ENCODE measurements at places on chromosomes 2 and 18.

DNA sequence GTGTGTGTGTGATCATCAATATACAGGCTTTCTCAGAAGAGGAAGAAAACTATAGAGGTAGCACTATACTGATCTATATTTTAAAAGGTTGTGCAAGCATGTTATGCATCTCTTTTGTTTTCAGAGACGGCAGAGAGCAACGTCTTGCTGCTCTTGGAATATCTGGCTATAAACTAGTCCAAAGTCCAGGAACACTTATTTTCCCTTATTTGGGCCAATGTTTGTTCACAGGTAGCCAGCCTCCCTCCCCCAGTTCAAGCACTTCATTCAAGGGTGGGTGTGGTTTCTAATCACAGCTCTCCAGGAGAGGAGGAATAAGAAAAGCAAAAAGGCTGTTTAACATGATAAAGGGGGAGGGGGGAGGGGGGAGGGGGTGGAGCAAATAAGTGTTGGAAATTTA is 4.2 kb downstream of the FZD5 start:
- no peak for DNase-seq

DNA sequence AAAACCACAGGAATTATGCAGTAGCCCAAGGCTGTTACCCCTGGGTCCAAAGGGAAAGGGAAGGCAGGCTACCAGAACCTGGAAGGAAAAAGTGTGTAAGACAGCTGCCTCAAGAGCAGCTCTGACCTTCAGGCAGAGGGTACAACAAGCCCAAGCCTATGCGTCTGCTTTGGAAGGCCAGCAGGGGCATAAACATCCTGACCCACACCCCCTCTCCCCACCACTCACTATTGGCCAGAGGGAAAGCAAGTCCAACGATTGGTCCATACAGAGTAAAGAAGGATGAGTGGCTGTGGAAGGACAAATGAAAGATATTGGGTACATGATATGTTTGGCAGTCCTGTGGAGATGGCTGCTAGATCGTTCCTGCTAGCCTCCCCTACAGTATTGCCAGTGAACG is 227.6 kb upstream of the HNRNPA3 start:
- DNase-seq: no peak

DNA sequence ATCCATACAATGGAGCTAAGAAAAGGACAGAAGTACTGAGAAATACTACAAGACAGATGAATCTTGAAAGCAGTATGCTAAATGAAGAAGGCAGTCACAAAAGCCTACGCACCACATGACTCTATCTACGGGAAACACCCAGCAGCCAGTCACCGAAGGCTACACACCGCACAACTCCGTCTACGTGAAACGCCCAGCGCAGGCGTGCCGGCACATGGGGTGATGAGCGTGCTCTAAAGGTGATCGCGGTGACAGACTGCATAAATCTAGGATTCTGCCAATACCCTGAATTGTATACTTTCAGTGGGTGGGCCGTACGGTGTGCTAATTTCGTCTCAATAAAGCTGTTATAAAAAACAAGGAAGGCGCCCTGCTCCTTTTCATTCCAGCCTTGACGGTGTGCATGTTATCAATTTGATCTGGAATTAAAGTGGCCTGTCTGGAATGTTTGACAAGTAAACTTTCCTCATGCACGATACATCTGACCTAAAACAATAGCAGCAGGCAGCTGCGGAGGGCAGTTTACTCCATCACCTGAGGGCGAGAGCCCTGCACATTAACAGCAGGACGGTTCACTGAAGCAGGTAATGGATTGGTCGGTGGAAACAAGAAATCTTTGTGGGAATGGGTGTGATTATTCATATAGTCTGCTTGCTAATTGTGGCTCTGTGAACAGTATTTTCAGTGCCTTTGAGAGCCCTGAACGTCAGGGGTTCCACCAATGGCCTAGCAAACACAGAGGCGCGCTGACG is 86.2 kb upstream of the SALL3 start:
- no peak for DNase-seq

DNA sequence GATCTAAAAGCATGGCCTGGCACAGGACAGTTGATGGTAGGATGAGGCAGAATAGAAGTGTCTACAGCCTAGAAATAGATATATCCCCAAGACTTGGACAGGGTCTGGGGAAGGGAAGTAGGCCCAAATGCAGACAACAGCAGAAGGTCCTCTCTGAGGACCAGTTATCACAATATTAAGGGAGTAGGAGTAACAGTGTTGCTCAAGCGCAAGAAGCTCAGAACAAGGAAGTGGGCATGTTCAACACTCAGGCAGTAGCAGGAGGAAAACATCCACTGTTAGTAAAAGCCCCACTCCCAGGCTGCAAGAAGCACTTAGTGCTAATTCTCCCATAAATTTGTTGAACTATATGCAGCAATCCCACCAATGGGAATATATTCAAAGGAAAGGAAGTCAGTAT is 314.7 kb downstream of the METTL4 start:
- no peak for DNase-seq

DNA sequence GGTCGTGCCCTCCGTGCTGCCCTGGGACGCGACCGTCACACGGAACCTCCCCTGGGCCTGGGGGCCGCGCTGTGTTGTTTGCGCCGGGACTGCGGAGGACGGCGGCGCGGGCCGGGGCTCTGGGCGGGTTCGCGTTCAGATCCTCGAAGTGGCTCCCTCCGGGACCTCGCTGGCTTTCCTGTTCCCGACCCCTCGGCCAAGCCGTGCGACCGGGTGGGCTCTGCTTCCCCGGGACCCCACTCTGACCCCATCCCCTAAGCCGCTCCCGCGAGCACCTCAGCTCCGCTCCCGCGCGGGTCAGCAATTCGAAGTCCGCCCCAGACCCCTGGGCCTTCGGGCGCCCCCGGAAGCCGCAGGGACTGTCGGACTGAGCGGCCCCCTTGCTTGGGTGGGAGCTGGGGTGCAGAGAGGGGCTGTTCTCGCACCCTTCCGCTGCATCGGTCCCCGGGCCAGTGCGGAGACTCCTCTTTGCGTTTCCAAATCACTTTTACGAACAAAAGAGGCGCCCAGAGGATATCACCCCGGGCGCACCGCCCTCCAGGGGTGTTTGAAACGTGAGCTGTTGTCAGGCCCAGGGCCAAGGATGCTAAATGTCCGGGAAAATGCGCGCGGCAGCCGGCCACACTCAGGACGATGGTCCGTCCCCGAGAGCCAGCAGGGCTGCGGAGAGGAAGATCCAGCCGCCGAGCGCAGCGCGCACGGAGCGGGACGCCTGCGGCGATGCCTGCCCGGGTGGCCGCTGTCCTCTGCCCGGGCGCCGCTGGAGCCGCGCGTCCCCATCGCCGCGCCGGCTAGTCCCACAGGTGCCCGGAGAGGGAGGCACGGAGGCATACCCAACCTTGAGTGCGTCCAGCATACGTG is 73.5 kb downstream of the ZCCHC2 start:
- no peak for DNase-seq

GRCh38 chr18:67805261-67805660 is 288.7 kb upstream of the DSEL start:
- no peak for DNase-seq

DNA sequence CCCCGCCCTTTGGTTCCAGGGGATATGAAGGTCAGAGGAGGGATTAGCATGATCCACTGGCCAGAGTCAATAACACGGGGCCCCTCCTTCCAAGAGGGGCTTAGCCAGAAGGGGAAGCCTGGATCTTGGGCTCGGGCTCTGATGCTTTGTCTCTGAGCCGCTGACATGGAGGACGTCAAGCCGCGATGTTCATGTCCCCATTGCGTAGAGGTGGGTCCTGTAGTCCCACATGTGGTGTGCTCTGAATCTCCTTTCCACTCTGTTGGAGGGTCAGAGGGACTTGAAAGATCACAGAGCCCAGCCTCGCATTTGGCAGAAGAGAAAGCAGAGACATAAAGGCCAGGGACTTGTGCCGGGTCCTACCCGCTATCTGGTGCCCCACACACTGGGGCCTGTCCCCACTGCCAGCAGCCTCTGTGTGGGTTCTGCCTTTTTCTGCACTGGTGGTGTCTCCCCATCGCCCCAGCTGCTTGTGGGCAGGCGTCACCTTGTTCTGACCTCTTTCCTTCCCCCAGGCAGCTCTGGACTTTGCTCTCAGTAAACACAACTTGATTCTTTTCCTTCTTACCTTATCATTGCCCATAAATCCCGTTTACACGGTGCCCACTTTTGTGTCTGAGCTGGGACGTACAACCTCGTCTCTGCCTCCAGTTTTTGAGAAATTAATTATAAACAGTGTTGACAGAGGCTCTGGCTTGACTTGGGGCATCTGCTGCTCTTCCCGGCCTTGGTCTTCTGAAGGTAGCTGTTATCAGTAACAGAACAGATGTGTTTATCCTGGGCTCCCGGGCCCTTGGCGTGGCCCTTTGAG is 48.8 kb downstream of the SH3BP4 start:
- no peak for DNase-seq

GRCh38 chr2:160909781-160910242 is 250.4 kb upstream of the TANK start:
- no peak for DNase-seq

- no peak for DNase-seq
Measured at GRCh38 chr2:112480530-112481049, 1.4 kb upstream of the TTL start.

GRCh38 chr2:147026664-147027295 is 818.0 kb upstream of the ACVR2A start:
- DNase-seq: no peak

GRCh38 chr18:70411876-70412435 is 123.1 kb downstream of the SOCS6 start:
- DNase-seq: no peak

DNA sequence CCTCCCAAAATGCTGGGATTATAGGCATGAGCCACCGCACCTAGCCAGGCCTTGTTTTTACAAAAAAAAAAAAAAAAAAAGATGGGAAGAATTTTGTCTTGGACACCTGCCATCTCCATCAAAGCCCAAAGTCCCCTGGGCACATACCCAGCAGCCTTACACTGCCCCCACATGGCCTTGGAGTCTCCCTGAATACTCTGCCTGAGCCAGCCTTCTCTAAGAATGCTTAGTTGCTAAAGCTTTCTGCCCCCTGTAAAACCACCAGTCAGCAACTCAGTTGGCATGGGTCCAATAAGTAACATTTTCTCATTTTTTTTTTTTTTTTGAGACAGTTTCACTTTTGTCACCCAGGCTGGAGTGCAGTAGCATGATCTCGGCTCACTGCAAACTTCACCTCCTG is 40.6 kb downstream of the SPC25 start:
- no peak for DNase-seq

GRCh38 chr2:223538920-223539440 is 63.2 kb downstream of the SCG2 start:
- no peak for DNase-seq

DNA sequence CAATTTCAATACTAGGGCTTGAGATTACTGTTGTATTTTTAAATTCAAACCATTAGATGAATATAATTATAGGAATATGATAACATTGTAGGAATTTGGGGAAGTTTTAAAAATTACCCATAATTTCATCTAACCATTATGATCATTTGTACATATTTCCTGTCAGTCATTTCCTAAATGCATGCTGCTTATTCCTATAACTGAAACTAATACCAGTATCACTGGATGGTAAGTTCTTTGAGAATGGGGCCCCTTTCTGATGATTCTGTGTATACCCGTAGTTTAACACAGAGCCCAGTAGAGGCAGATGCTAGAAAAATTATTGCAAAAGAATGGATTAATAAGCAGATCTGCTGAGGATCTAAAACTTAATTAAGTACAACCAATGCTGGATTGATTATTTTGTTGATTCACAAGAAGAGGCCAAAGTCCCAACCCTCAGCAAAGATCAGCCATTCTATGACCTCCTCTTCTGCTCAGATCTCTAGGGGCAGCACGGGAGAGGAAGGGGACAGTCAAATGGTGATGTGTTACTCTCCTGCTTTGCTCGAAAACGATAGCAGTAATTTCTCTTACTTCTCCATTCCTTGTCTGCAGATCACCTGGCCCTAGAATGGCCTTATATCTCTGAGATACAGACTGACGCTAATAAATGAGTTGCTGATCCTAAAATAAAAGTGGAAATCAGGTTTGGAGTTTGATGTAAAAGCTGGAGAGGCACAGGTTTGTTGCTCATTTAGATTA is 69.5 kb upstream of the PELI1 start:
- no peak for DNase-seq

- no peak for DNase-seq
Measured at GRCh38 chr2:2586068-2586776, 255.1 kb upstream of the MYT1L start.

- DNase-seq: no peak
Measured at GRCh38 chr2:127087791-127088495, 19.0 kb downstream of the BIN1 start.

GRCh38 chr2:23423873-23424680 is 39.1 kb downstream of the KLHL29 start:
- no peak for DNase-seq

- DNase-seq: no peak
Measured at GRCh38 chr2:174259981-174260380, 11.6 kb upstream of the OLA1 start.

- DNase-seq: no peak
Measured at GRCh38 chr2:111701266-111701665, 182.7 kb downstream of the ANAPC1 start.

- no peak for DNase-seq
Measured at GRCh38 chr18:71899707-71900472, 644.3 kb downstream of the CBLN2 start.

GRCh38 chr2:215748446-215748845 is 264.9 kb downstream of the MREG start:
- DNase-seq: no peak

GRCh38 chr2:134736167-134736880 is 17.5 kb upstream of the TMEM163 start:
- no peak for DNase-seq

DNA sequence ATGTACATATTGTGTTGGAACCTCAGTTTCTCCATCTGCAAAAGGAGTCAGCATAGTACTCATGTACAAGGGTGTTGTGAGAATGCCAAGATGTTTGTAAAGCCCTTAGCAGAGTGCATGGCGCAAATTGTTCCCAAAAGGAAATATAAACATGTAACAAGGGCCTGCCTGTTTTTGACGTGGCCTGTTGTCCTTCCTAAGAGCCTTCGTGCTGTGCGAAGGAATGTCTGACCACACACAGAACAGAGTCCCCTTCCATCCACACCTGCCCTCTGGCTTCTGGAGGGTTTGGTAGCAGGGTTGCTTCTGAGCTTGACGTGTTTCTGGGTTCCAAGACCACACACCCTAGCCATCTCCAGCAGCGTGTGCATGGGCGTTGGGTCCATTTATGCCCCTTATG is 34.9 kb downstream of the CABLES1 start:
- DNase-seq: no peak

DNA sequence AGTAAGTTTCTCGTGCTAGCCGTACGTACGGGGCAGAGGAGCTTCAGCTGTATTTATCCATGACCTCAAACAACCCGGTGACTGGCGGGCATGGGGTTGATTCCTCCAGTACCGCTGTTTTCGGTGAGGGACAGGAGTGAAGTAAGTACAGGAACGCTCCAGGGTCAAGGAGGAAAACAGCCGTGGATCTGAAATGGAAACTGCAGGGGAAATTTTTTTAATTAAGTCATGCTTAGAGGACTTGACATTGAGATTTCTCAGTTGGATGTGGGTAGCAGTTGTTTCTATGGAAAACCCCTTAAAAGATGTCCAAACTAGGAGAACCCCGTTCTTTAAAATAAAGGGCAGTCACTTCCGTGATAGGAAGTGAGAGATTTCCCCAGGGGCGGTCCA is 1.2 kb downstream of the RAB12 start:
- no peak for DNase-seq

- no peak for DNase-seq
Measured at GRCh38 chr2:42167458-42167857, 1.7 kb upstream of the EML4 start.
